ENCODE measurements at places on chromosomes 4 and X.

- DNase-seq: no peak
These were observed 954.5 kb upstream of the IGFBP7 start for GRCh38 chr4:58064653-58065052.

DNA sequence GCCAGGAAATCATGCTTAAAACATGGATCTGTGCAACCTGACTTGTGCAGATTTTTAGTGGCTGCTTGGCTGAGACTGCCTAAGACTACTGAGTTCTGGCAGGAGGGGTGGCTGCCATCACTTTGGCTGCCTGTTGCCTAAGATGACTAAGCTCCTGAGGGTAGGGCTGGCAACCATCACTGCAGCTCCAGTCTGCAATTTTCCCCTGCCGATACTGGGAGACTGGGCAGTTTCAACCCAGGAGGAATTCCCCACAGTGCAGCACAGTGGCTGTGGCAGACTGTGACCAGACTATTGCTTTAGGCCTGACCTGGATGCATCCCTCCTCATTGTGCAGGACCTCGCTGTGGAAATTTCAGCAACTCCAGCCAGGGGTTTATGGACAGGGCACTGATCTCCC is 544.9 kb downstream of the ANKRD50 start:
- DNase-seq: no peak

DNA sequence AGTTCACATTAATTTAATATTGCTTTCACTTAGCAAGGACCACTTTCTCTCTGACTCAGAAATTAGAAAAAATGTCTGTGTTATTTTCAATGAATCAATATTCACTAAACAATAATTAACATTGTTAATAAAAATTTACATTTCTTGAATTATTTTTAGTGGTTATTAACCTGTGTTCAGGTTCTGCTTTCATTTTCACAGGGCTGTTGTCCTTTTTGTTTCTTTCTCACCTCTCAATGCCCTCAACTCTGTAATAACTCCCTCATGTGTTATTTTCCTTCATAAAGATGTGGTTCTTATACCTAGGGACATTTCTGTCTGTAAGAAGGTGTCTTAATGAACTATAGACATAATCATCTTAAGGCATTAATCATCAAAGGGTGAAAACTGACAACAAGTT is 43.1 kb upstream of the PRR27 start:
- DNase-seq: no peak

- no peak for DNase-seq
These were observed 295.1 kb downstream of the INPP4B start for GRCh38 chr4:142550965-142551364.

DNA sequence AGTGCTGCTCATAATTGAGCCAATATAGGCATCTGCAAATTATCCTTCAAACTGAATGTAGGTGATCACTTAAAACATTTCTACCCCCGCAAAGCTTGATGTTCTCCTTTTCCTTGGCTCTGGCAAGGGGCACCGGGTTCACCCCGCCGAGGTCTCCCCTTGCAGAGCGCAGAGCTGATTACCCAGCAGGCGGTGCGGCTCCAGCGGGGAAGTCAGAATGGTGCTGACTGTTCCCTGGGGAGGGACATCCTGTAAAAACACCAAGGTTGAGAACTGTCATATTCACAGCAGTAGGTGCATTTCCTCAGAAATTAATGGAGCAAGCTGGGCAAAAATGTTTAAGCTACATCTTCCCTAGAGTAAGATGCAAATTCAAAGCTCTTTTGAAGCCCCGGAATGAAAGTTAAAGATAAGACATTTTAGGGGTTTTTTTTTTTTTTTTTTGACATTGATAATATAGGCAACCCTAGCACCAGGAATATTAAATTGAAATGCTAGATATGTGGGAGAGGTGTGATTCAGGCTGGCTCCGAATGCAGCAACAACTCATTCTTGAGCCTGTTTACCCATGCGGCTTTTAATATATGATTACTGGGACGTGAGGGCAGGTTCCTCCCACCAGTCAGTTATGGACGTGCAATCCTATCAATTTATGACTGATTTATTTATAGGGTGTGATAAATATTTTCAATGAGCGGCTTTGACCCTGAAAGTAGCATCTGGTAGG is 767.3 kb upstream of the TENM3 start:
- no peak for DNase-seq
